ENCODE measurements at places on chromosomes 4 and X.

DNA sequence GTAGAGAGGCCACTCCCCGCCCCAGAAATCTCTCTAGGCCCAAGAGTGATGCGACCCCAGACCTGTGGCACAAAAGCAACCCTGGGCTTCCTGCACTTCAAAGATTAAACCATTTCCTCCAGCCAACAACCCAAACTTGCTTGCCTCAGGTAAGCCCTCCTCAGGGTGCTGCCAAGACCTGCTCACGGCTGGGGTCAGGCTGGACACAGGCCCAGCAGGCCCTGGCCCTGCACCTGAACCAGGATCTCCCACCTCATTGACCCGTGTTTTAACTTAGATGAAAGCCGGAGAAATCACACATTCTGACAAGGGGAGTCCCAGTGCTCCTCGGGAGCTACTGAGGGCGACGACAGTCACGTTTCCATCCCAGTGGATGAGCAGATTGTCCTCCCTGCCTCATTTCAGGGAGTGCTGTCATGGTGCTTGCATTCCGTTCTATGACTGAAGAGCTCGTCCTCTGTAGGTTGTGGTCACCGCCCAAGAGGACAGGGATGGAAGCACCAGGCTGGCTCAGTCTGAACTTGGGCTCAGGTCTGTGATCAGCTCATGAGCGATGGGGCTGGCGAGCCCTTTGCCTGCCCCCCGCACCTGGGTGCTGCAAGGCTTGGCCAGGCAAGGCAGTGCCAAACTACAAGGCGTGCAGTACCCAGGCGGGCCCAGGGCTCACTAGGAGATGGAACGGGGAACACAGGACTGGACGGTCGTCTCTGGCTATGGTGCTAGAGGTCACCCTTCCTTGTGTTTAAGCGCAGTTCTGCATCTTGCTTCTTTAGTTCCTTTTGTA lies 25.9 kb downstream of the WDR1 start:
- no peak for DNase-seq

DNA sequence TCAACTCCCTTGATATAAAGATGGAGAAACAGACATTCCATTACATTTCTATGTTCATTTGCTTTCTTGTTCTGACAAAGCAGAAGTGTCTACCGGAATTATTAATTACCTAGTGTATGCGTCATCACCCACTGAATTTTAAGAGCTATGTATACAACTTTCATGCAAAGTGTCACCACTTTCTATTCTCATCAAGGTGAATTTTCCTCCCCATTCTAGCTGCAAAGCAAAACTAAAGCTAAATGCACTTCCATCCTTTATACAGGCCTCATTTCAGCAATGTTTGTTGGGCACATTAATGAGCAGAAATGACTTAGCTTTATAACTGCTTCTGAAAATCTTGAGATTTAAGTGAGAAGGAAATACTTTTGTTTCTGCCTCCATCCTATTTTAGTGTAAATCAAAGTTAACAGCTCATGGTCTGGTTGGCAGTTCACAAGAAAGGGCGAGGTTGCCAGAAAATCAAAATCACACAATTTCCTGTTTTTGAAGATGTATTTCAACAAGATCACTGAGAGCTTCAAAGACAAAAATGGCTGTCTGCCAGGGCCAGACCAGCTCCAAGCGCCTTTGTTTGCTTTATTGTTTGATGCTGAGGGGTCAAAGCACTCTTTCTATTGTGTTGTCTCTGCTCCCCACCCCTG lies 7.2 kb upstream of the FAM9C start:
- no peak for DNase-seq

- DNase-seq, result no peak
Measured at GRCh38 chr4:152708361-152708760, 28.6 kb upstream of the TMEM154 start.

GRCh38 chrX:43655151-43656004 lies 721 bp upstream of the MAOA start:
- DNase-seq, result no peak

- DNase-seq, result no peak
Measured at GRCh38 chrX:103423955-103424638, 47.8 kb downstream of the BEX3 start.

DNA sequence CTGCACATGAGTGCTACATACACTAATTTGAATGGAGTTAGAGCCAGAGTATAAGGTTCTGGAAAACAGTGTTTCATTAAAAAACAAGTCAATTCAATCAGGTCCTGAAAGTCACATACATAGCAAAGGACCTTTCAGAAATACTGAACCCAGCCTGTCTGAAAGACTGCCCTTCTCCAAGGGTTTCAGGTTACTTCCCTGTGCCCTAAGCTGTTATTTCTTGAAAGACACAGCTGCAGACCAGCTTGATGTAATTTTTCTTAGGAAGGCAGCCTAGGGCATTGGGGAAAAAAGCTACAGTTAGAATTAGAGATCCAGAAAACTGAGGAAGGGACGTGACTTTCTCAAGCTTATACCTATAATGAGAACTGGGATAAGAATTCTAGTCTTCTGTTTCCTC lies 155.9 kb upstream of the MAOA start:
- DNase-seq, result no peak

DNA sequence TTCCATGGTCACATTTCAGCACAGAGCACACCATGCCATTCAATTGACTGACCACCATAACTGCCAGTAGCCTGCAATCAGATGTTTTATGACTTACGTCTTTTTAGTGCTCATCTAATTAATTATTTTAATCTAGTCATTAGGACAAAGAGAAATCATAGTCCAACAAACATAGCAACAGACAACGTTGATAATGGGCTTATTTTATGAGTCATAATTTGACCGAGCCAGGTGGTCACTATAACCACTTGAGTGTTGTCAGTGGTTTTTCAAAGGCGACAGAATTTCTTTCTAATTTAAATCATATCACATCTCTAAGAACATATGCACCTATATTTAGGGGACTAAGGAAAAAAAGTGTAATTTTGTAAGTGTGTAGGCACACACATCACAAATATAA lies 1.9 kb downstream of the SEC24D start:
- DNase-seq, result peak; percentile 19

DNA sequence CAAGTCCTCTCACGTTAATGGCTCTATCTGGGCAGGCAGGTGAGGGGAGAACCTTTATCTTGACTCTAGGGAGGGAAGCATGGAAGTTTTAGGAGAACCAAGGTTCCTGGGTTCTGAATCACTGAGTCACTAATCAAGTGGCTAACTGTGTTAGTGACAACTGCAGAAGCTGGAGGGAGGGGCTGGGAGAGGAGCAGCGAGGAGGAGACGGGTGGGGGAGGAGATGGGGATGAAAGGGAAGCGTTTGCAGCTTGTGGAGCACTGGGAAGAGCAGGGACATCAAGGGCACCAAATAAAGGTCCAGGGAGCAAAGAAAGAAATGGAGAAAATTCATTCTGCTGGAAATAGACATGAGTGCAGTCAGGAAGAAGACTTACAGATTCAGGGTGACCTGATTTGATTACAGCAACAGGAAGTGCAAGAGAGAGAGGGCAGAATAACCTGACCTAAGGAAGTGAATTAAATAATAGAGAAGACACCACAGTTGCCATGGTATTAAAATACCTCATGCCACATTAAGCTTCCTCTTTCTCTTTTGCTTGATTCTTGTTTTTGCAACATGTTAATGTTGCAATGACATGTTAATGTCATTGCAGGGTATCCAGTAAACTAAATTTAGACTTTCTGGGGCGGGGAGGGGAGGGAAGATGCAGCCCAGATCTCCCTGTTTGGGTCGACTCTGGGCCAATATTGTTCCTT lies 4.5 kb upstream of the SETD7 start:
- no peak for DNase-seq
